Fibroblast of lung (primary cell): ENCODE measurements at places on chromosomes 2 and 18.
A peak's percentile ranks its signal among the peaks of the same experiment; 100 is the strongest.

- DNase-seq = peak; percentile 34
Measured at GRCh38 chr2:73260338-73260984, 23.8 kb downstream of the FBXO41 start.

DNA sequence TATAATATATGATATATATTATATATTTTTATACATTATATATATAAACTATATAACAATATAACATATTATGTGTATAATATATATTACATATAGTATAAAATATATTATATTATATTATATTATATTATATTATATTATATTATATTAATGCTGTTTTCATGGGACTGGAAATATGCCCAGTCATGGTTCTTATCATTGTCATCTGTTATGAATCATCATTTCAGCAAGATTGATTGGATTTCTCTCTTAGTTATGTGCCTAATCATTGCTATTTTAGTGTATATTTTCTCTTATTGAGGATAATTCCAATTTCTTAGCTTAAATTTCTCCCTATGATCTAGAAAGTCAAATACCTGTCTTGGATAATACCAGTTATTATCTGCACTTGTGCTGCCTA lies 617.8 kb downstream of the TRIB2 start:
- DNase-seq = no peak

GRCh38 chr2:156589381-156590079 lies 153.4 kb downstream of the GPD2 start:
- peak; percentile 39 for DNase-seq

DNA sequence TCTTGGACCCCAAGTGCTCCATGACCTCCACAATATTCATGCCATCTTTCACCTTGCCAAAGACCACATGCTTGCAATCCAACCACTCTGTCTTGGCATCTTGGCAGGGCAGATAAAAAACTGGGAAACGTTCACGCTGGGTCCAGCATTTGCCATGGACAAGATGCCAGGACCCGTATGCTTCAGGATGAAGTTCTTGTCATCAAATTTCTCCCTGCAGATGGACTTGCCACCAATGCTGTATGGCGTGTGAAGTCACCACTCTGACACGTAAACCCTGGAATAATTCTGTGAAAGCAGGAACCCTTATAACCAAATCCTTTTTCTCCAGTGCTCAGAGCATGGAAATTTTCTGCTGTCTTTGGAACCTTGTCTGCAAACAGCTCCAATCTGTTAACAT lies 21.5 kb downstream of the CNOT11 start:
- DNase-seq = no peak

- DNase-seq = no peak
Measured at GRCh38 chr18:36459786-36460185, 162.3 kb downstream of the FHOD3 start.

GRCh38 chr18:76490670-76491472 lies 4.2 kb downstream of the ZNF516 start:
- DNase-seq = no peak

DNA sequence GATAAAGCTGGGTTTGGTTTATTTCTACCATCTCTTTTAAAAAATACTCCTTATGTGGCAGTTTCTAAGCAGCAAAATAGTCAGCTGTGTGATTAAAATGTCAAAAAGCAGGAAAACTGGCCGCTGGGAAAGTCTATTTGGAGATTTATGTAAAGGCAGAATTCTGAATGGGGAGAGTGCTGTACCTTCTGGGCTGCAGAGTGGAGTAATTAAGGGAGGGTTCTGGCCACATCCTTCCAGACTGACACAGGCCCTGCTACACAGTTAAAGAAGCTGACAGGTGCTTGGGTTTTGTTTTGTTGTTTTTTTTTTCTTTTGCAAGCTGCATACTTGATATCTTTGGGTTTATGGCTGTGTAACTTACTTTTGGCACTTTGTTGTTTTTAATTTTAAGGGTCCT lies 157.2 kb downstream of the WDSUB1 start:
- no peak for DNase-seq

DNA sequence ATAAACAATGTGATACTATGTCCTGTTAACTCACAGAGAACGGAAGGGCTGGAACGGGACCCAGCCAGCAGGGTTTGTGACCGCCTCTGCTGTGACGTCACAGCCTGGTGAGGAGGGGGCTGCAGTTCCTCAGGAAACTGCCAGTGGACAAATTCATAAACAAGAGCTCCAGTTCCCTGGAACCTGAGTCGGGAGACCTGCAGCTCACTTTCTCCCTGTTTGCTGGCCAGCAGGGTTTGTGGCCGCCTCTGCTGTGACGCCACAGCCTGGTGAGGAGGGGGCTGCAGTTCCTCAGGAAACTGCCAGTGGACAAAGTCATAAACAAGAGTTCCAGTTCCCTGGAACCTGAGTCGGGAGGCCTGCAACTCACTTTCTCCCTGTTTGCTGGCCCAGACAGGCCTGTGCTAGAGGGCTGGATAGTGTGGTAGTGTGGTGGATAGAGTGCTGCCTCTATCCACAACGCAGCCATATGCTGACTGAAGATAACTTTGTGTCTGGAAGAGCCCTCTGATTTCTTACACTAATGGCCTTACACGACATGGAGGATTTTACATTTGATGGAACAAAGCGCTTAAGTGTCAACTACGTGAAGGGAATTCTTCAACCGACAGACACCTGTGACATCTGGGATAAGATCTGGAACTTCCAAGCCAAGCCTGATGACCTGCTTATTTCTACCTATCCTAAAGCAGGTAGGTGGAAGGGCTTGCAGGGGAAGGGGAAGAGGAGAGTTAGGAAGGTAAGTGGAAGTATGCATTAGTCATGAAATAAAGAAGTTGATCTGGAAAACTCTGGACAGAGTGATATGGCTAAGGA lies at the start of gene SULT1C4:
TSS of gene SULT1C4 (plus strand) at position 140 of the 816 bp plus-strand sequence. CDS start at position 524, 384 bp downstream.
- peak; percentile 34 for DNase-seq

DNA sequence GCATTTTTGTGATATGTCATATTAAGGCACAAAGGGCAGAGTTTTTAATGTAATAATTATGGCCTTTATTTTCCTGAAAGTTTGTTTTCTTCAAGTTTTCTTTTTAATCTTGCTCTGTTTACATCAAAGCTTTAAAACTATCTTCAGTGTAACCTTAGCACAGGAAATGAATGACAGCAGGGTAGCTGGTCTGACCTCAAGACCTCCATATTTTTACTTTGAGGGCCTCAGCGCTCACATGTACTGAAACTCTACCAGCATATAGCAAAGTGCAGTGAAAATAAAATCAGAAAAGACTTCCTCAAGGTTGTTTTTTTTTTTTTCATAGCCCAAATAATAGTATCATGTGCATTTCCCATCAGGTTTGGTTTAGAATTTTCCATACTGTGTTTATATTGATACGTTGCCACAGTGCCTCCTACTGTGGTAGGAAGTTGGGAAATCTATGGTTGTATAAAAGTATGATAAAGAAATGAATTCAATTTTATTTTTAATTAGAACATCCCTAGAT lies 163.4 kb downstream of the UBE2E3 start:
- DNase-seq = no peak

GRCh38 chr2:113209011-113209645 lies 35.4 kb downstream of the PSD4 start:
- peak; percentile 90 for DNase-seq

GRCh38 chr18:40583671-40584070 lies 1371.4 kb upstream of the PIK3C3 start:
- DNase-seq = no peak

- no peak for DNase-seq
Measured at GRCh38 chr2:206396211-206396610, 47.1 kb upstream of the ADAM23 start.

- no peak for DNase-seq
Measured at GRCh38 chr18:55651236-55651635, 63.2 kb upstream of the TCF4 start.

DNA sequence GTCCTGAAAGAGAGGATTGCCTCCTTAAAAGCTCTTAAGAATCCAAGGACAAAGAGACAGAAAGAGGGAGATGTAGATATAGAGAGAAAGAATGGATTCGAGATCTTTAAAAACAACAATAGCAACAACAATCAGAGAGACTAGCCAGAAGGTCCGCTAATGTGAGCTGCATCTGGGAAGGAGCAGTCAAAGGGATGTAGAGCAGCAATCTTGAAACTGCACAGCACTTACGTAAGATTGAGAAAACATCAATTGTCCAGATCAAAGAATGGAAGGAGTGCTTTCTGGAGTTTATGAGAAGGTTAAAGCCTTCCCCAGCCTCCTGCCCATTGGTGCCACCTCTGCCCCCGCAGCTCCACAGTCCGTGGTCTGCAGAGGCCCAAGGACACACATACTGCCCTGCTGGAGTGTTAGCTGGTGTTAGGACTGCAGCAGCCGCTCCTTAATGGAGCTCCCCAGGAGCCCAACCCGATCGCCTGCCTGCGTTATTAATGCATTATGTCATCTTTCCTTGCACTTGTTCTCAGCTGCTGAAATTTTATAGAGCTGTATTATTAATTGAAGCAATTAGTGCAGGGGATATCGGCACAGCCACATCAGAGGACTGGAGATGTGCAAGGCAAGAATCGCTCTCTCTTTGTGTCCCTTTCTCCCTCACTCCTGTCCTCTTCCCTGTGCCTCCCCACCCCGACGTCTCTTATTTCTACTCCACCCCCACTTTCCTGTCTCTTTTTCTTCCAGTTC lies 94.2 kb upstream of the STPG4 start:
- no peak for DNase-seq

GRCh38 chr2:156083763-156084493 lies 248.6 kb downstream of the NR4A2 start:
- peak; percentile 34 for DNase-seq

- DNase-seq = peak; percentile 58
Measured at GRCh38 chr2:129849559-129850160, 129.8 kb upstream of the RAB6C start.

DNA sequence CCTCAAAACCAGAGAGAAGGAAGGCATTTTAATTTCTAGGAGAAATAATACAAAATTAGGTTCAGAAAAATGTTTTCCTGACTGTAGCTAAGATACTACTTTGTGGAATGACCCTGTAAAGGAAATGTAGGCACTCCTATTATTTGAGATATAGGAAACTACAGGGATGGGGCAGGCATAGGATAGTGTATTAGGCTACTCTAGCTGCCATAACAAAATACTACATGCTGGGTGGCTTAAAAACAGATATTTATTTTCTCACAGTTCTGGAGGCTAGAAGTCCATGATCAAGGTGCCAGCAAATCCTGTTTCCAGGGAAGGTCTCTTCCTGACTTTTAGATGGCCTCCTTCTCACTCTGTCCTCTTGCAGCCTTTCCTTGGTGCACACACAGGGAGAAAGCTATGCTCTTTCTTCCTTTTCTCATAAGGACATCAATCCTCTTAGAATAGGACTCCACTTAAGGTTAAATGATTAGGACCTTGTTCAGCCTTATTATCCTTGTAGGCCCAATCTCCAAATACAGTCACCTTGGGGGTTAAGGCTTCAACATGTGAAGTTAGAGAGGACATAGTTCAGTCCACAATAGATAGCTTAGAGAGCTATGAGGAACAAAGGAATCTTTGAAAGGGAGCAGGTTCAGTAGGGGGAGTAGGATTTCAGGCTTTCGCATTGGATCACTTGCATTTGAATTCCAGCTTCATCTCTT lies 14.0 kb upstream of the CAVIN2 start:
- no peak for DNase-seq

- no peak for DNase-seq
Measured at GRCh38 chr2:127679680-127680361, 4.5 kb upstream of the LIMS2 start.

- DNase-seq = peak; percentile 14
Measured at GRCh38 chr2:230905448-230906421, 19.3 kb downstream of the GPR55 start.

DNA sequence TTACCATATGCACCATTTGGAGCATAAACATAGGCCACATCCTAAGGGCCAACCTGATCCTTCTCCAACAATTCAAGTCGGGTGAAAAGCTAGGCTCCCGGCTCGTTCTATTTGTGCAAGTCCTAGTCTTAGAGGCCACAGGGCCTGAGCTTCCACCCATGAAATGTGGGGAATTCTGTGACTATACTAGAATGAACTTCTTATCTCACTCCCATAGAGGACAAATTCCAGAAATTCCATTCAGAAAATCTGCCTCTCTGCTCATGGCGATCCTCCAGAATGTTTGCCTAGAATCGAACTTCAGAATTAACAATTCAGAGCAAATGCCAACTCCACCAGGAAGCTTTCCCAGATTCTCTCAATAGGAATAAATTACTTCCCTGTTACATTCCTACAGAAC lies 187.9 kb downstream of the BCL11A start:
- no peak for DNase-seq

DNA sequence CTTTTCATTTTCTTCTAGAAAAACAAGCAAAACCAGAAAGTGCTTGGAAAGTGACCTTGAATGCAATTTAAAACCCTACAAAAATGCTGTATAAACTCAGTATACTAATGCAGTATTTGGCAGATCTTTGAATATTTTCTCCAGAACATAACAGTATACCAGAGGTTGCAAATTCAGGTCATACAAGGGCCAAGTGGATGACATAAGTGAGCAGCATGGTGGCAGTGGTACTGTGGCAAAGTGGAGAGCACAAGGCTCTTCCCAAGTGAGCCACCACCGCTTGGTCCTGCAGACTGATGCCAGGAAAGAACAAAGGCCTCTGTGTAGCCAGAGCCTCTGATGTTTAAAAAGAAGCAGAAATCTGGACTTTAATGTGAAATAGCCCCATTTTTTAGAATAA lies 33.1 kb downstream of the METTL4 start:
- DNase-seq = no peak

GRCh38 chr2:16861111-16861510 lies 195.5 kb upstream of the CYRIA start:
- no peak for DNase-seq

DNA sequence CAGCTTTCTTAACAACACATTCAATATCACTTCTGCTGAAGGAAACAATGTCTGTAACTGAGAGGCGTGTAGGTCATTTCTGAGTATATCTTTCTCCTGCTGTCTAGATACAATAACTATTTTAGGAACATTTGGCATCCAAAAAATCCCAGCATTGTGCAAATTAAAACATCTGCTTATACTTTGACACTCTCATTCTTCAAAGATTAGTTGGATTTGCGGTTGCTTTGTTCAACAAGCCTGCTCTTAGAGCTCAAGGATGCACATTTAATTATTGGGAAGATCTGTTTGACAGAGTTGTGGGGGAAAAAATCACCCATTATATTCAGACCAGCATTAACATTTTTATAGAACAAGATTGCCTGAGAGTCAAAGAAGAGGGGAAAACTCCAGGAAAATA lies 449.5 kb upstream of the HNRNPA3 start:
- no peak for DNase-seq
